ENCODE measurements at places on chromosomes 13 and 19.

- DNase-seq: no peak
Observed at GRCh38 chr13:47109028-47109427, 212.2 kb upstream of the HTR2A start.

GRCh38 chr13:45353895-45354294 lies 12.9 kb upstream of the TPT1 start:
- no peak for DNase-seq

GRCh38 chr13:79389026-79389425 lies 17.0 kb downstream of the RBM26 start:
- no peak for DNase-seq

DNA sequence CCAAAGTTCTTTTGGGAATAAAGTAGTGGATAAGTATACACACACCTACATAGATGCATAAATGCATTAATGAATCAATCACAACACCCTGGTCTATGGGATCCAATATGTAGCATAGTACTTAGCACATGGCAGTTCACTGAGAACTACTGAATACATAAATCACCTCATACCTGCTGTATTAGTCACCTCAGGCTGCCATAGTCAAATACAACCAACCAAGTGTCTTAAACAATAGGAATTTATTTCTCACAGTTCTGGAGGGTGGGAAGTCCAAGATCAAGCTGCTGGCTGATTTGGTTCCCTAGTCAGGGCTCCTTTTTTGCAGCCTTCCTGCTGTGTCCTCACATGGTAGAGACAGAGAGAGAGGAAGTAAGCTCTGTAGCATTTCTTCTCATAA lies 228.2 kb downstream of the NHLRC3 start:
- DNase-seq: no peak

DNA sequence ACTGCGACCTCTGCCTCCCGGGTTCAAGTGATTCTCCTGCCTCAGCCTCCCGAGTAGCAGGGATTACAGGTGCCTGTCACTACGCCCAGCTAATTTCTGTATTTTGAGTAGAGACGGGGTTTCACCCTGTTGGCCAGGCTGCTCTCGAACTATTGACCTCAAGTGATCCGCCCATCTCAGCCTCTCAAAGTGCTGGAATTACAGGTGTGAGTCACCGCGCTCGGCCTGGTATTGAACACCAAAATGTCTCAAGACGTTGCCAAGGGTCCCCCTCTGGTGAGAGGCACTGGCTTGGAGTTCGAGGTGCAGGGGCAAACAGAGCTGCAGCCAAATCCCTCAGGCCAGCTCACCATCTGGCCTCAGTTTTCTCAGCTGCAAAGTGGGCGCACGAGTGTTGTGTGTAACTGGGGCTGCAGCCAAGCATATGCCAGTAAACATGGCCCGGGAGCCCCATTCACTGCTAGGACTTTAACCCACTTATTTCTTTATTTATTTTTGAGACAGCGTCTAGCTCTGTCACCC lies 8.0 kb downstream of the TJP3 start:
- no peak for DNase-seq

DNA sequence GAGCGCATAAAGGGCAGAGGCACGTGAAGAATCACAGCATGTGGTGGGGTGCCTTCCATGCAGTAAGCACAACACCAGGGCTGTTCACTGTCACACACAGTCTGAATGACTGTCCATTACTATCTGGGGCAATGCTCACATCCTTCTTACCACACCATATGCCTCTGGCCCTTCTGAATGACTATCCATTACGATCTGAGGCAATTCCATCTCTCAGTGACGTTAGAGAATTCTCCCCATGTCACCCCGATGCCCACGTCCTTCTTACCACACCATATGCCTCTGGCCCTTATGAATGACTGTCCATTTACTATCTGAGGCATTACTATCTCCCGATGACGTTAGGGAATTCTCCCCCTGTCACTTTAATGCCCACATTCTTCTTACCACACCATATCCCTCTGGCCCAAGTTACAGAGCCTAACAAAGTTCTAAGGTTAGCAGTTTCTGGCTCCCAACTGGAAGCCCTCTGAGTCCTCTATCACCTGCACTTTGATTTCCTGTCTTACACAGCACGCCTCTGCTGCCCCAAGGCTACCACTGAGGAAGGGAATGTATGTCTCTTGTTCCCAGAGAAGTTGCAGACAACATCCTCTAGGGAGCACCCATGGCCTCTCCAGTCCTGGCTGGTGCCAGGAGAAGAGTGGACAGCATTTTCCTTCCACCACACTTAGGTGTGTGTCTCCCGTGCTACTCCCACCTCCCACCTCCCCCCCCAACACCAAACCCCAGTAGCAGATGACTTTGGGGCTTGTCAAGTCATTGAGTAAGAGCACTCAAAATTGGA lies 154.8 kb downstream of the COG6 start:
- DNase-seq: no peak

DNA sequence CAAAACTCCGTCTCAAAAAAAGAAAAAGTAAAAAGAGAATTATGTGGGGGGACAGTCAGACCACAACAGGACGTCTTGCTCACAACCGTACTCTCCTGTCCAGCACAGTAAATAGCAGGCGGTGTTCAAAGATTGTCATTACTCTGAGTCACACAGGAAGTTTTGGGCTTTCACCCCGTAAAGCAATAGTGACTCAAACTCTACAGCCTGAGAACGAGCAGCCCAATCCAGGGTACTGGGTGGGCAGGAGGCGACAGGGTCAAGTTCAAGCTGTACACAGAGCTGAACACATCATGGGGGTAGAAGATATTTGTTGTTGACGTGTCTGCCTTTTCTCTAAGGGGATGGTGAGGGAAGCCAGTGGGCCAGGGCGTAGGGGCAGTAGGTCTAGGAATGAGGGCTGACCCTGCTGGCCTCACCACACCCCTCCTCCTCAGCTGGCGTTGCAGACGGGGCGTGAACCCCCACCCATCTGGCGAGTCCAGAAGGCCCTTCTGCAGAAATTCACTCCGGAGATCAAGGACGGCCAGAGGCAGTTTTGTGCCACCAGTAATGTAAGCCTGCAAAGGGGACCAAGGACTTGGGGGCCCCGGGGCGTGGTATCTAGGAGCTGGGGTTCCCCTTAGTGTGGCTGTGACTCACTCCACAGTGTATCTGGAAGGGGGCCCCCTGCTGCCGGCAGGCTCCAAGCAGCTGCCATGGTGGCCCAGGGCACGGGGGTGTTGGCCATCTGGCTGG lies 23.3 kb downstream of the PRR12 start:
- peak; percentile 72 for DNase-seq

- DNase-seq: no peak
Observed at GRCh38 chr19:45492627-45493470, 4.0 kb downstream of the RTN2 start.
